Neuronal stem cell (in vitro differentiated cells): ENCODE measurements at places on chromosomes 4 and X.

GRCh38 chr4:174230148-174230547 lies 53.3 kb downstream of the FBXO8 start:
- DNase-seq = no peak

GRCh38 chr4:10079256-10079655 lies 37.3 kb downstream of the WDR1 start:
- DNase-seq = no peak

GRCh38 chr4:120025516-120025915 lies 41.1 kb downstream of the MAD2L1 start:
- no peak for DNase-seq

DNA sequence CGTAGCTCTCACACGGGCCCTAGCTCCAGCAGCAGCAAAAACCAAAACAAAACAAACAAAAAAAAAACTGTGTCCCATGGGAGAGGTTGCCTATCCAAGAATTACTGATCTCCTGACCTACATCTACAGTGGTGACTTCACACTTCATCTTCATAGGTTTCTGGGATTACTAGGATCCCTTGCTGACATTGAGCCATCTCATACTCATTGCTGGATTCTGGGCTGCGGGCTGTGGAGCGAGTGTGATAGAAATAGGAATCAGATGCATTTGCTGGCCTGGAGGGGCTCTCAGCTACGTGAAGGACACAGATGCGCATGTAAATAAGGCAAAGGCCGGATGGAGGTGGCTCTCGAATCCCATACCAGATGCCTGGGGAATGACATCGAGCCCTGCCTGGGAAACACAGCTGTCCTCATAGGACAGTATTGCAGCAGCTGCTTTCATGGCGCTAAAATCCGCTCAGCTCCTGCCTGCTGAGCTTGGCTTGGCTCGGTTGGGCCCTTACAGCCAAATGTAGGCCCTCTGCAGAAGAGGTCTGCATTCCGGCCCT lies 41.7 kb downstream of the CNGA2 start:
- no peak for DNase-seq

GRCh38 chr4:176971576-176972115 lies 178.9 kb upstream of the VEGFC start:
- no peak for DNase-seq

DNA sequence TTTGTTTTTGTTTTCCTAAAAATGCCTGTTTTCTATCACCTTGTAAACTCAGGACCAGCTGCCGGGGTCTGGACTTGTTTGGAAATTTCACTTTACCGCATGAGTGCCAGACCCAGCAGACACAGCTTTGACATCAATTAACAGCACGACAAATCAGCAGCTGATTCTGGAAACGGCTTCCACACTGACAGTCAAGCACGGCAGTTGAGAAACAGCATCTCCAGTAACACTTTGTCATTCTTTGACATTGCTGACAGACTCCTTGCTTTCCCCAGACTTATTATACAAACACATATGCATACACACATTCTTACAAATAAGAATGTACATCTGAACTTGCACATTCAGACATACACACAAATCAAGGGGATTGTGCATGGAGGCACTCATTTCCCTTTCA lies 1017.6 kb upstream of the HS3ST1 start:
- DNase-seq = no peak

DNA sequence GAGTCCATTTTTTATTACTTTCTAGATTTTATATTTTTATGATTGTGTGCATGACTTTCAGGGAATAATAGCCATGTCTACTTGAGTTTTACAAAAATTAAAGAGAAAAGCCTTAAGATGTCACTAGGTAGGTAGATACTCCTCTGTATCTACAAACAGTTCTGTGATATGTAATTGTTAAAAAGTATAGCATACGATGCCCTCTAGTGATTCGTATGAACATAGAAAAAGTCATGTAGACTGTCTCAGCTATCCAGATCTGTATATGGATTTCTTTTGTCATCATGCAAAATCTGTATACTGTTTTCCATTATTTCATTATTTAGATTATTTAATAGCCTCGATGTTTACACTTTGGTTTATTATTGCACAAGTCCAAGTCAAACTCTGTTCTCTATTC lies 856.6 kb downstream of the CENPC start:
- no peak for DNase-seq

- peak; percentile 61 for DNase-seq
Observed at GRCh38 chr4:51831133-51831532, 11.8 kb upstream of the DCUN1D4 start.

DNA sequence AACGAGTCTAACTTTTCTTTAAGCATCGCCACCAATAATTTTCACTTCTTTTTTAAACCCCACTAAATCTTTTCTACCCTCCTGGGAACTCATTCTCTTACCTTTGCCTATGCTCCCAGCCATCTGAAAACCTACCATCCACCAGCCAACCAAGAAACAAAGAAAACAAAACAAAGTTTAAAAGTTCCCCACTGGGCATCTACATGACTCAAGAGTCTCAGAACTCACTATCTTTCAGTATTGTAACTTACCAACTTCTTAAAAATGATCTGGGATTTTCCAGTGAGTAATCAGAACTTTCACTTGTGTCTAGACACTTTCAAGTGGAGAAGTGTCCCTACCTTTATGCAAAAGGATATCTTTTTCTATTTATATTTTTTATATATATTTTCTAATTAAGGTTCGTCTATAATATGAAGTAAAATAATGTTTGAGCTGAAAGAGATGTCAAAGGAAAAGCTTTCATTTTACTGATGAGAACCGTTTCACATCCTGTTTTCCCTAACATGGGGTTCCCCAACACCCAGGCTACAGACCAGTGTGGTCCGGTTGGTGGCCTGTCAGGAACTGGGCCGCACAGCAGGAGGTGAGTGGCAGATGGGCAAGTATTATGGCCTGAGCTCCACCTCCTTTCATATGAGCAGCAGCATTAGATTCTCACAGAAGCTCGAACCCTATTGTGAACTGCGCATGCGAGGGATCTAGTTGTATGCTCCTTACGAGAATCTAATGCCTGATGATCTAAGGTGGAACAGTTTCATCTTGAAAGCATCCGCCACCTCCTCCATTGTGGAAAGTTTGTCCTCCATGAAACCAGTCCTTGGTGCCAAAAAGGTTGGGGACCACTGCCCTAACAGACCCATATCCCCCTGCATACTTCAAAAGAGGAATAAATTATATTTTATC lies 9.8 kb upstream of the TIGD2 start:
- no peak for DNase-seq

- DNase-seq = no peak
Observed at GRCh38 chr4:184599492-184600135, 49.6 kb downstream of the CASP3 start.

- no peak for DNase-seq
Observed at GRCh38 chrX:120464411-120464810, 4.7 kb downstream of the LAMP2 start.

DNA sequence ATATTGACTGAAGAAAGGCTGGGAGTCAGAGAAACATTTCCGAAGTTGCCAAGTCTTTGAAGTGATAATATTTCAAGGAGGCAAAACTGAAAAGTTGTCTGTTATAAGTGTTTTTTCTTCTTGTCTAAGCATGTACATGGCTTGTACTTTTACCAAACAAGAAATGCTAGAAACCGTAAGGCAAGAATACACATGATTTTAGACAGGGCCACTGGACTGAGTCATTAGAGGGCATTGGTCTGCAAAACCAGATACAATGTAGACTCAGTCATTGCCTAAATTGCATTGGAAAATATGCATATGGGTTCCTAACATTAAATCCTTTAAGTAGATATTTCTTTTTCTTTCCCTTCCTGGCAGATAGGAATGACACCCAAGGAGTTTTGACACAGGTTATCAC lies 284.9 kb upstream of the PUDP start:
- no peak for DNase-seq

DNA sequence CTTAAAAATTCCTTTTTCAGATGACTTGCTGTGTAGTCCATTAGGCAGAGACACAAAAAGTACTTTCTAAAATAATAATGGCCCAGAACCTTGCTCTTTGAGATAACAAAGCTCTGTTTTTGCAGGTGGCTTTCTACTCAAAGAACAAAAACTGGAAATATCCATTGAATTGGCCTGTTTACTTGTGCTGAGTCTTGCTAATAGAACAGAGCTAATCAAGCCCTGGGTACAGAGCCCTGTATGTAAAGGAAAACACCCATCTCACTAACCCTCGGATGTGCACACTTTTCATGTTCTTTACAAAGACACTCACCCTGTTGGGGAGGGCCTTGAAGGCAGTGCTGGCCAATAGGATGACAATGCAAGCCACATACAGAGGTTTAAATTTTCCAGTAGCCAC lies 27.0 kb upstream of the LNX1 start:
- no peak for DNase-seq

GRCh38 chr4:17276776-17277175 lies 235.1 kb downstream of the QDPR start:
- DNase-seq = no peak

- no peak for DNase-seq
Observed at GRCh38 chrX:111443946-111444345, 32.0 kb upstream of the DCX start.
